ENCODE measurements at places on chromosomes 3 and 15.

DNA sequence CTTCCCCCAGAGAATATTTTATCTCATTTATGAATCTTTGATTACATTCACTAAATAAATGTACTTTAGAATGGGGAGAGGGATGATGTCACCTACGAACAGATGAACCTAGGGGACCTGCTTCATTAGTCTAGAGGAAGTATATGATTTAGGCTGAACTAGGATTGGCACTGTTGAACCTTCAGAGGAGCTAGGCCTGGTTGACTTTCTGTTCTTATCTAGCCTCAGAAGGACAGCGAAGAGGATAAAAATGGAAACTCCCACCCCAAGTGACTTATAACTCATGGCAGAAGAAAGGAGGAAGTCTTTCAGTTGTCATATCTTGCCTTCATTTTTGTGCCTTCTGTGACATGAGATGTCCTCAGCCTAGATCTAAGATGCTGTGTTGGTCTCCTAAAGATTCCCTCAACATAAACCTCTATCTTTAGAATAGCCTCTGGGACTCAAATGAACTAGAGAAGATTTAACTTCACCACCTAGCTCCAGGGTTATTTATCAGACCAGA, 42.6 kb downstream of the POLG start:
- no peak for DNase-seq

GRCh38 chr3:171522651-171523050, 62.4 kb upstream of the TNIK start:
- DNase-seq, result no peak

GRCh38 chr15:70099967-70100473, 2.3 kb upstream of the TLE3 start:
- peak; percentile 50 for DNase-seq

- DNase-seq, result peak; percentile 45
Observed at GRCh38 chr15:68818769-68819494, 1.8 kb downstream of the ANP32A start.

DNA sequence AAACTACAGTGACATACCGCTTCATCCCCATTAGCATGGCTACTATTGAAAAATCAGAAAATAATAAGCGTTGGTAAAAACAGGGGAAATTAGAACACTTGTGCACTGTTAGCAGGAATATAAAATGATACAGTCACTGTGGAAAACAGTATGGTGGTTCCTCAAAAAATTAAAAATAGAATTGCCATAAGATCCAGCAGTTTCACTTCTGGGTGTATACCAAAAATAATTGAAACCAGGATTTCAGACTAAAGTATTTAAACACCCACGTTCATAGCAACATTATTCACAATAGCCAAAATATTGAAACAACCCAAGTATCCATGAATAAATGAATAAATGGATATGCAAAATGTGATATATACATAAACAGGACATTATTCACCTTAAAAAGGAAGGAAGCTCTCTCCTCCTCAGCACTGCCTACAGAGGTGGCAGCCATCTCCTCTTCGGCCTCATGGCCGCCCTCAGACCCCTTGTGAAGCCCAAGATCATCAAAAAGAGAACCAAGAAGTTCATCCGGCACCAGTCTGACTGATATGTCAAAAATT, 34.1 kb downstream of the NGLY1 start:
- DNase-seq, result no peak

- DNase-seq, result no peak
Observed at GRCh38 chr3:25128735-25129134, 299.3 kb upstream of the RARB start.

- DNase-seq, result peak; percentile 83
Observed at GRCh38 chr3:8460815-8461456, 40.7 kb upstream of the LMCD1 start.

DNA sequence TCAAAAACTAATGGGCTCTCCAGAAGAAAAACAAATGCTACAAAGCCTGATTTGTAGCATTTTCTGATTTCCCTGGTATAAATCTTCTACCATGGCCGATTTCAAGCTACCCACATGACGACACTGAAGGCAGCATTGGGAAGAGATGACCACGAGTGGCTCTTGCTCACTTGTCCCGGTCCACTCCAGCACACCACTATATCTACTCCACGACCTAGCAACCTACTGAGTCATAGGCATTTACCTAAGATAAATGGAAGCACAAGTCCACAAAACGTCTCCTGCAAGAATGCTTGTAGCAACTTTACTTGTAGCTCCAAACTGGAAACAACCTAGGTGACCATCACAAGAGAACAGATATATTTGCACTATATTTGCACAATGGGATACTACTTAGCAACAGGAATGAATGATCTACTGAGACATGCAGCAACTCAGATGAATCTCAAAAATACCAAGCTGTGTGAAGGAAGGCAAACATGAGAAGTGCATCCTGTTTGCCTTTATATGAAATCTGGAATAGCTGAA, 60.8 kb upstream of the HES1 start:
- DNase-seq, result no peak

DNA sequence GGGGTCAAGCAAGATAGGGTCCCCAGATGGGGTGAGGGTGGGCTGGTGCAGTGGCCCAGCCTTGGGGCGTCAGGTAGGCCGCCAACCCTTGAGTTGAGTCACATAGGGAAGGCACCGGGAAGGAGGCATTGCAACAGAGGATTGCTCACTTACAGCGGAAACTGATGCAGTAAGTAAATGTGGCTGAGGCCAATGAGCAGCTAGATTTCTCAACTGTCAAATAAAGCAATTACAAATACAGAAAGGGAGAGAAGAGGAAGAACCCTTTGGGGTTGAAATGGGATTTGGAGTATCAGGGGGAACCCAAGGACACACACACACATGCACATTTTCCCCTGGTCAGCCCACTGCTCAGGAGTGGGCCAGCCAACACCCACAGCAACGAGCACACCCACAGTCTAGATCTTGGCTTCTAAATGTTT, 44.0 kb downstream of the CHSY1 start:
- DNase-seq, result peak; percentile 81

GRCh38 chr3:146100180-146100579, 60.8 kb downstream of the PLOD2 start:
- DNase-seq, result no peak

- DNase-seq, result peak; percentile 7
Observed at GRCh38 chr3:27914199-27914598, 192.1 kb upstream of the EOMES start.

All from fibroblast of pulmonary artery (primary cell).